ENCODE measurements at places on chromosomes 6 and 20. TPM values are rescaled to one million over a fixed set of nuclear protein-coding genes. Genes with fewer than 3 reads are reported as not detected.

Gene SLC17A1
- total RNA-seq: 0.52 TPM

Gene HMGA1
- total RNA-seq: 90.3 TPM

Gene AKAP12
- 0.18 TPM for total RNA-seq

Gene EPPIN
- total RNA-seq: not detected

Gene HLA-DQA1
- 18.2 TPM for total RNA-seq

Gene OXT
- total RNA-seq: 0.62 TPM

Gene NKAIN2
- total RNA-seq: not detected

Gene SRMS
- not detected for total RNA-seq

Gene BPI
- total RNA-seq: not detected

Gene CRISP3
- total RNA-seq: not detected

Gene SNX9
- 38.9 TPM for total RNA-seq

Gene SIRPB2
- total RNA-seq: 0.78 TPM

Gene UQCC2
- 17.3 TPM for total RNA-seq

GRCh38 chr20:58310291-58310782 is 822 bp downstream of the RAB22A start:
- peak overlapping the region; percentile 90 for H3K27ac ChIP-seq
- H3K36me3 ChIP-seq: peaks cover 4% of the 10 kb centered on the region
- DNase-seq: no peak
- H3K4me3 ChIP-seq: peak overlapping the region; percentile 95
- peaks cover 30% of the 10 kb centered on the region for H3K4me1 ChIP-seq
- no peaks in the 10 kb centered on the region for H3K27me3 ChIP-seq

- H3K4me3 ChIP-seq: no peak overlapping the region
- H3K27ac ChIP-seq: no peak overlapping the region
- H3K27me3 ChIP-seq: peaks cover 8% of the 10 kb centered on the region
- no peaks in the 10 kb centered on the region for H3K4me1 ChIP-seq
- no peak for DNase-seq
- no peaks in the 10 kb centered on the region for H3K36me3 ChIP-seq
These were observed 100.9 kb downstream of the TFAP2C start for GRCh38 chr20:56730003-56730402.

- peaks cover 9% of the 10 kb centered on the region for H3K27me3 ChIP-seq
- H3K36me3 ChIP-seq: no peaks in the 10 kb centered on the region
- no peak overlapping the region for H3K4me3 ChIP-seq
- no peaks in the 10 kb centered on the region for H3K4me1 ChIP-seq
- no peak overlapping the region for H3K27ac ChIP-seq
These were observed 341.2 kb downstream of the ADGRB3 start for GRCh38 chr6:68976260-68976659.

DNA sequence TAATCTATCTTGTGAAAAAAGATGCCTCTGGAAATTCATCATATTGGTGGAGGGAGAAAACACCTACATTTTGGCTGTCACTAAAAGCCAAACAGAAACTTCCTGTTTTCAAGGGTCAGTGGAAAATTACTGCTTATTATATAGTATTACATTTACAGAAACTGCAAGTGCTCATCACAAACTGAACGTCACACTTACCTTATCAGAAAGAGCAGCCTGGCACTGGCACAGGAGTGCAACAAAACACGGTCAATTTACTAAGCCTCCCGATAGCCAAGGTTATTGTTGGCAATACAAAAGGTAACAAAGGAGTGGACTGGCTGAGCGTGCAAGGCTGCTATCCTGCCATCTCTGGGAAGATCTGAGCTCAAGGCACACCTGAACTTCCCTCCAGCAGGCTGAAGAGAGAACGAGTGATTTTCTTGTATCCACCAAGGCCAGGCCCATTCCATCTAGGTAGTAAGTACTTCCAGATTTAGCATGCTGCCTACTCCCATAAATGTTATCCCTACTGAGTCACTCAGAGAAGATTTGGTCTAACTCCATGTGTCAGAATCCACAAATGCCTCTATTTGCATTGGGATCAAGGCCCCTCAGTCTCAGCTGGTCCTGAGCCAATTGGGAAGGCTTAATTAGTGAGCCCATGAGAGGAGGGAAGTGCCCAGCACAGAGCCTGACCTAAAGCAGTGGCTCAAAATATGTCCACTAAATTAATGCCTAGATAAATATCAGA is 399.8 kb downstream of the BTBD9 start:
- no peak overlapping the region for H3K27ac ChIP-seq
- H3K4me1 ChIP-seq: peaks cover 6% of the 10 kb centered on the region
- no peaks in the 10 kb centered on the region for H3K36me3 ChIP-seq
- H3K27me3 ChIP-seq: no peaks in the 10 kb centered on the region
- no peak for DNase-seq

DNA sequence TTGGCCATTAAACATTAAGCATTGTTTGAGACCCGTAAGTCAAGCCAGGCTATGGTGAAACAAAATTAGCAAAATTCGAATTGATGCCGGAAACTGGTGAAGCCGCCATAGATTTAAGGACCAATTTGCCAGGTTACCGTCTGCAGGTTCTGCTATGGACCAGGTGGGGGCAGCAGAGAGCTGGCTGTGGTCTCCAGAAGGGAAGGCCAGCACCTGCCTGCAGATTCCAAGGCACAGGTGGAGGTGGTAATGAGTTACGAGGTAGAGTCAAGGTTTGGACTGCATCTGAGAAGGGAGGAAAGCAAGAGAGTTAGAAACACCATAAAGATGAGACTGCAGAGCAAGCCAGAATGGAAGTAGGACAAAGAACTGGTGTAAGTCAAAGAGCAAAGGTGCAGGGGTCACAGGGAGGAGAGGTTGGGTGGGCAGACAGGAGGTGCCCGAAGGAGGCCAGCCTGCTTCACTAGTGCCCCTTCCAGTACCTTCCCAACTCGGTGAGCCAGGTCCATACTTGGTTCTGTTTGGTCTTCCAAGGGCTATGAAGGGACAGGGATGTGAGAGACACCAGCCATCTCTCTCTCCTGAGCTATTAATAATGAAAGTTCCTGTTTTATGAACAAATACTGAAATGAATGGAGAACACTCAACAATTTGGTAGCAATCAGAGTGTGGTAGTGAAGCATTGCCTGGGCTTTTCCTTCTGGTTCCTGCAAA is 131.6 kb upstream of the ESR1 start:
- peaks cover 11% of the 10 kb centered on the region for H3K27me3 ChIP-seq
- peaks cover 6% of the 10 kb centered on the region for H3K4me1 ChIP-seq
- H3K36me3 ChIP-seq: no peaks in the 10 kb centered on the region
- H3K27ac ChIP-seq: no peak overlapping the region
- peak; percentile 18 for DNase-seq

GRCh38 chr6:111530667-111531066 is 47.6 kb upstream of the REV3L start:
- H3K27me3 ChIP-seq: no peaks in the 10 kb centered on the region
- peaks cover 9% of the 10 kb centered on the region for H3K4me1 ChIP-seq
- no peak overlapping the region for H3K4me3 ChIP-seq
- no peaks in the 10 kb centered on the region for H3K36me3 ChIP-seq

DNA sequence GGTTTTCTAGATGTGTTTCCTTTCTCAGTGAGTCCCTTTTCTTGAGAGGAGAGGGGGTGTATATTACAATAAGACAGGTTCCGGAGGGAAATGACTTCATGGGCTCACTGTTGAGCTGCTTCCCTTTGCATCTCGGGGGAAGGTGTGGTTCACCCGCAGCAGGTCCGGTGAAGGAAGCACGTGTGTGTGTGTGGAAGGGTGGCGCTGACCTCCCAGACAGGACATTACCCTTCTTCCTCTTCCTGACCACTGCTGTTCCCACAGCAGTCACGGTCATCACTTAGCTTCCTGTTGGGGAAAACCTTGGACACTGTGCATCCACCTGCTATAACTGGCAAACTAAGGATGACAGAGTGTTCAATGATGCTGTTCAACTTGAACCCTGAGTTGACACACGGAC is 83.6 kb downstream of the PLEKHG1 start:
- no peak overlapping the region for H3K27ac ChIP-seq
- no peaks in the 10 kb centered on the region for H3K36me3 ChIP-seq
- DNase-seq: no peak
- peaks cover 7% of the 10 kb centered on the region for H3K4me1 ChIP-seq
- H3K27me3 ChIP-seq: no peaks in the 10 kb centered on the region

DNA sequence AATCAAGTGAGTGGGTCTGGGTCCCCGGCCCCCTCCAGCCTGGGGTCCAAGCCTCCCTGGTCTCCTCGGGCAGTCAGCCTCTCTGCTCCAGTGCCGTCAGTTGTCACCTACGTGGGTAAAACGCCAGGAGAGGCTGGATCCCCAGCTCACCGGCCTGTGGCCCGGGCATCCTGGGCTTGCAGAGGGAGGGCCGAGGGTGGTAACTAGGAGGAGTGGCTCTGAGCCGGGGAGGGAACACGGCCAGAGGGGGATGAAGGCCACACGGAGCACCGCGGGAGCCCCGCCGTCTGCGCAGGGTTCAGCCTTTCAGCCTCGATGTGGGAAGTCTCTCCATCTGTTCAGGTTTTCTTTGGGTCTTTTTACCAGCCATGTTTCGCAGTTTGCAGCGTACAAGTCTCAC is 29.5 kb upstream of the BHLHE23 start:
- no peak overlapping the region for H3K27ac ChIP-seq
- no peak overlapping the region for H3K4me3 ChIP-seq
- no peak for DNase-seq
- H3K4me1 ChIP-seq: peaks cover 5% of the 10 kb centered on the region
- H3K27me3 ChIP-seq: peaks cover 50% of the 10 kb centered on the region

DNA sequence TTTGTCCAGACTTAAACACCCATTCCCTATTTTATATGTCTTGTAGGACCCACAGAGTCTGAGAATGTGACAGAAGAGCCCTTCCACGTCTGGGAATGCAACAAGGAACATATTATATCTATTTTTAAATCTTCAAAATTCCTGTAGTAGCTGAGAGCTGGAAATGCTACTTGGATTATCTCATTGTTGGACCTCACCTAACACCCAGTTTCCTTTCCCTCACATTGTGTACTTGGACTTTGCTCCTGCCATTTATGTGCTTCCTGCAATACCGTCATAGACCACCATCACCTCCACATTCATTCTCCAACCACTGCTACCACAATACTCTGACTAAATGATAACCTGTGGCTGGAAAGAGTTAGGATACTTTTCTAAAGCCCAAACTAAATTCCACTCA is 335.4 kb downstream of the COL12A1 start:
- no peak for DNase-seq
- H3K27me3 ChIP-seq: no peaks in the 10 kb centered on the region
- no peaks in the 10 kb centered on the region for H3K36me3 ChIP-seq
- no peak overlapping the region for H3K27ac ChIP-seq

DNA sequence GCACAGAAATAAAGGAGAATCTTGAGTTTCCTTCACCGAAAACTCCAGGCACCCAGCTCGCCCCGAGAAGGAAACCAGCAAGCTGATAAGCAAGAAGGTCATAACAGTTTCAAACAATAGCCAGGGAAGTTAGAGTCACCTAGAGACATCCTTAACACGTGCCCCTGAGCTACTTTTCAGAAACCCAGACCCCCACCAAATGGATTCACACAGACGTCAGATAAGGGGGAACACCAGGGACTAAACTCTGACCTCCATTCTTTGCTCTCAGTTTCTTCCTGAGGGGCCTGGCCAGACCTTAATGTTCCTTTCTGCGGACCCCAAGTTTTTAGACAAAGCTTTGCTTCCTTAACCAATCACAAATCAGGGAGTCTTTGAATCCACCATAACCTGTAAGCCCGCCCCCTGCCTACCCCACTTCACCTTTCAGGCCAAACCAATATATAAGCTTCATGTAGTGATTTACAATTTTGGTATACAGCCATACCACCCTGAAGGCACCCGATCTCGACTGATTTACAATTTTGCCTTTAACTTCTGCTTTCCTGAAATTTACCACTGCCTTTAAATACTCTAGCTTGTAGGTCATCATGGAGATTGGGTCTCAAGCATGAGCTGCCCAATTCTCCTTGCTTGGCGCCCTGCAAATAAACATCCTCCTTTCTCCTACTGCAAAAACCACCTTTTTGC is 11.7 kb downstream of the SOD2 start:
- peak overlapping the region; percentile 69 for H3K27ac ChIP-seq
- no peaks in the 10 kb centered on the region for H3K27me3 ChIP-seq
- no peaks in the 10 kb centered on the region for H3K36me3 ChIP-seq
- no peak overlapping the region for H3K4me3 ChIP-seq
- DNase-seq: no peak
- peaks cover 5% of the 10 kb centered on the region for H3K4me1 ChIP-seq

DNA sequence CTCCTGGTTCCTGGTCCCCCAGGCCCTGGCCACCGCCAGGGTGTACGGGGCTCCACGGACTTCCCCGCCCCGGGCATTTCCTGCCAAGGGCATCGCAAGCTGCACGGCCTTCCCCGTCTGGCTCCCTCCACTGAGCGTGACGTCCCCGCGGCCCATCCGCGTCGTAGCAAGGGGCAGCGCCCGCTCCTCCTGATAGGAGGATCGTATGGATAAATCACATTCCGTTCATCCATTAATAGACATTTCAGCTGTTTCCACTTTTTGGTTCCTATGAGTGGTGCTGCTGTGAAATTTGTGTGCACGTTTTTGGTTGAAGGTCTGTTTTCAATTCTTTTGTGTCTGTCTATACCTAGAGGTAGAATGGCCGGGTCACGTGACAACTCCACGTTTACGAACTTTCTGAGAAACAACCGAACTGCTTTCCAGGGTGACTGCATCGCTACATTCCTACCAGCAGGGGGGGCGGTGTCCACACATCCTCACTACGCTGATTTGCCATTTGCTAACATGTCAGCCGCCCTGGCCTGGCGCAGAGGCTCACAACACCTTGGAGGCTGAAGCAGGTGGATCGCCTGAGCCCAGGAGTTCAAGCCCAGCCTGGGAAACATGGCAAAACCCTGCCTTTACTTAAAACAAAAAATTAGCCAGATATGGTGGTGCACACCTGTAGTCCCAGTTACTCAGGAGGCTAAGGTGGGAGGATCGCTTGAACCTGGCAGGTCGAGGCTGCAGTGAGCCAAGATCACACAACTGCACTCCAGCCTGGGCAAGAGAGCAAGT is 37.7 kb downstream of the KCNQ2 start:
- peak; percentile 52 for DNase-seq
- no peaks in the 10 kb centered on the region for H3K36me3 ChIP-seq
- H3K27ac ChIP-seq: no peak overlapping the region

- H3K27me3 ChIP-seq: no peaks in the 10 kb centered on the region
- DNase-seq: no peak
- no peak overlapping the region for H3K4me3 ChIP-seq
- peaks cover 2% of the 10 kb centered on the region for H3K4me1 ChIP-seq
These were observed 53.9 kb downstream of the IGF2R start for GRCh38 chr6:160022793-160023192.

GRCh38 chr6:170443151-170443662 is 109.9 kb downstream of the PSMB1 start:
- no peak for DNase-seq
- H3K27ac ChIP-seq: no peak overlapping the region
- peaks cover 25% of the 10 kb centered on the region for H3K27me3 ChIP-seq
- no peaks in the 10 kb centered on the region for H3K36me3 ChIP-seq
- H3K4me3 ChIP-seq: no peak overlapping the region

DNA sequence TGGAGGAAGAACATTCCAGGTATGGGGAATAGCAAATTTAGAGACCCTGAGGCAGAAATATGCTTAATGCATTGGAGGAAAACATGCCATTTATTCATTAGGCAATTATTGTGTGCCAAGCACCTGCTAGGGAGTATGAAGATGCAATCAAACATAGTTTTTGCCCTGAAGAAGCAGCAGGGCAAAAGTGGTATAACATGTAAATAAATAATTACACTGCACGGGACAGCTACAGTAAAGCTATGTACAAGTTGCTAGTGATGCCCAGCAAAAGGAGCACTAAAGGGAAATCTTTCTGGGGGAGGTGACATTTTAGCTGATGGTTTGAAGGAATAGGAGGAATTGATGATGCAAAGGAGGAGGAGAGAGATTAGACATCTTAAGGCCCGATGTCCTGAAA is 624 bp upstream of the TJAP1 start:
- peak overlapping the region; percentile 99 for H3K27ac ChIP-seq
- H3K4me3 ChIP-seq: peak overlapping the region; percentile 95
- no peaks in the 10 kb centered on the region for H3K27me3 ChIP-seq
- H3K4me1 ChIP-seq: peaks cover 29% of the 10 kb centered on the region
- peaks cover 2% of the 10 kb centered on the region for H3K36me3 ChIP-seq

- H3K4me1 ChIP-seq: no peaks in the 10 kb centered on the region
- DNase-seq: no peak
- no peak overlapping the region for H3K27ac ChIP-seq
These were observed 184.2 kb upstream of the BMP2 start for GRCh38 chr20:6583134-6583738.

Measured in T-helper 17 cell (primary cell).